ENCODE measurements at places on chromosomes 7 and 10. TPM values are rescaled to one million over a fixed set of nuclear protein-coding genes. Genes with fewer than 3 reads are reported as not detected.

PON2 gene
- total RNA-seq = 78.1 TPM

DNA sequence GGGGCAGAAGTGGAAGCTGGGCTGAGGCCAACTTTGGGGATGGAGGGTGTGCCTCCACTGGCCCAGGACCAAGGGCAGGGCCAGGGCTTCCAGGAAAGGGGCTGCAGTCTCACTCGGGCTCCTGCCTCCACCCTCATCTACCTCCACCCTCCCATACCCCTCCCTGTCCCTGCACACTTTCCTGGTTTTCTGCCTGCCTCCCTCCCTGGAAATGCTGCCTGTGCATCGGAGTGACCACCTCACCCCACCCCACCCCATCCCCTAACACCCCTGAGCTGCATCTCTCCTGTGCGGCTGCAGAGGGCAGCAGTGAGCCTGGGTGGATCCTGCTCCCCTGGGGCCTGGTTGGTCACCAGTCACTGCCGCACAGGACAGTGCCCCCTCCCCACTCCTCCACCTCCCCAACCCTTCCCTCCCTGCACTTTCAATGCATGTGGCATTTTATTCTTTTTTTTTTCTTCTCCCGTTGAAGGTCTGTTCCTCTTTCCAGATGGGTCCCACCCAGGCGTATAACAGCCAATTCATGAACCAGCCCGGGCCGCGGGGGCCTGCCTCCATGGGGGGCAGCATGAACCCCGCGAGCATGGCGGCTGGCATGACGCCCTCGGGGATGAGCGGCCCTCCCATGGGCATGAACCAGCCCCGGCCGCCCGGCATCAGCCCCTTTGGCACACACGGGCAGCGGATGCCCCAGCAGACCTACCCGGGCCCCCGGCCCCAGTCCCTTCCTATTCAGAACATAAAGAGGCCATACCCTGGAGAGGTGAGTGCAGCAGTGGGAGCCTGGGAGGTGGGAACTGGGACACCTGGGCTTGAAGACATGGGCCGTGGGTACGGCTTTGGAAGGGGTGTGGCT, 54.1 kb upstream of the PPIF start:
- DNase-seq = no peak

DNA sequence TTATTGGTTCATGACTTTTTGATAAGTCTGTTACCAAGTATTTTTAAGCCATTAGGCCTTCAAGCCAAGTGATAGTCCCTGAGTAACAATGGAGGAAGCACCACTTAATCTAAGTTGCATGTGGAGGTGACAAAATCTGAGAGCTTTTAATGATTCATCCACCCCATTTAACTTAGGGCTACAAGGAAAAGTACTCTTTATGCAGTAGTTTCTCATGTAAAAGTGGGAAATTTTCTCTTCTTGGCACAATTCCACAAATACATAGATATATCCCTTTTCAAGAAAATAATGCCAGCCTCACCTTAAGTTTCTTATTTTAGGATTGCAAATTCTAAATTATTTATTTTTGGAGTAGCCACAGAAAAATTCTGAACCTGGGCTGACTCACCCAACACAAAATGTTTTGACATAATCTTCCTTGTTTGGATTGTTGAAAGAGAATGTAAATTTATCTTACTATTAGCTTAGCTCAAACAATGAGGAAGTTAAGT, 85.7 kb downstream of the SUGCT start:
- no peak for DNase-seq

C10orf143 gene
- 2.9 TPM for total RNA-seq

METTL27 gene
- total RNA-seq = 2.2 TPM

- DNase-seq = no peak
Observed at GRCh38 chr10:96608805-96609204, 22.0 kb upstream of the TM9SF3 start.

IKZF1 gene
- not detected for total RNA-seq

Data from osteocyte (in vitro differentiated cells).